ENCODE measurements at places on chromosomes 12 and 14.

DNA sequence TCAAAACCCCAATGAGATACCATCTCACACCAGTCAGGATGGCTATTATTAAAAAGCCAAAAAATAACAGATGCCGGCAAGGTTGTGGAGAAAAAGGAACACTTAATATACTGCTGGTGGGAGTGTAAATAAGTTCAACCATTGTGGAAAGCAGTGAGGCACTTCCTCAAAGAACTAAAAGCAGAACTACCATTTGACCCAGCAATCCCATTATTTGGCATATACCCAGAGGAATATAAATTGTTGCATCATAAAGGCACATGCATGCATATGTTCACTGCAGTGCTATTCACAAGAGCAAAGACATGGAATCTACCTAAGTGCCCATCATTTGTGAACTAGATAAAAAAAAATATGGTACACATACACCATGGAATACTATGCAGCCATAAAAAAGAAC lies 59.9 kb downstream of the MGST1 start:
- DNase-seq, result no peak

DNA sequence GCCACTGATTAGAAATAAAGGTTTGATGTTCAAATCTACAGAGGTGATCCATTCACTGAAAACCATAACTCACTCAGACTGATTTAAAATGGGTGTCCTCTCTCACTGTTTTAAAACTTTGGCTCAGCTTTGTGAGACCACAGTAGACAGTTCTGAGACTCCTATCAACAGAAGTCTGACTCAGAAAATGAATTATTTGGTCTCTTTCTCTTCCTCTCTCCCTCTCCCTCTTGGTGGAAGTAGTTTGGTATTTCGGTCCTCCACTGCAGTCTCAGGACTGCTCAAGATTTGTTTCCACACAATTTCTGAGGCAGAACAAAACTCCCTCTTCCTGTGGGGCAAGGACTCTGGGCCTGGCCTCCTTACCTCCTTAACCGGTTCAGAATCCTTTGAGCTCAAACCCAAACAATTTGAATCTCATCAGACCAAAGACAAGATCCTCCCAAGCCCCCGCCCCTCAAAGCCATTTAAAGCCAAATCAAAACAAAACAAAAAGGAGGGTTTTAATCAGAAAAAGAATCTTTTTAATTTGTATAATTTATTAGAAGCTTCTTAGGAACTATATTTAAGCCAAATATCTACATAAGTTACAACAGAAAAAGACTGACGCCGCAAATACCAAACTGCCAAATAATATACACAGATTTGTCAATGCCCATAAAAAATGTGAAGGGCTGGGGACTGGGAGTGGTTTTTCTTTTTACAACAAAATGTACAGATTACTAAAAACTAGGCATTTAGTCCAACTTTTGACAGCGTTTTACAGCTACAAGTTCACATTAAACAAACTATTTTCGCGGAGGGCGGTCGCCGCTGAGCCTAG lies 3.9 kb downstream of the NKX2-1 start:
- no peak for DNase-seq

GRCh38 chr12:48954841-48955501 lies 2.3 kb downstream of the ARF3 start:
- DNase-seq, result no peak

DNA sequence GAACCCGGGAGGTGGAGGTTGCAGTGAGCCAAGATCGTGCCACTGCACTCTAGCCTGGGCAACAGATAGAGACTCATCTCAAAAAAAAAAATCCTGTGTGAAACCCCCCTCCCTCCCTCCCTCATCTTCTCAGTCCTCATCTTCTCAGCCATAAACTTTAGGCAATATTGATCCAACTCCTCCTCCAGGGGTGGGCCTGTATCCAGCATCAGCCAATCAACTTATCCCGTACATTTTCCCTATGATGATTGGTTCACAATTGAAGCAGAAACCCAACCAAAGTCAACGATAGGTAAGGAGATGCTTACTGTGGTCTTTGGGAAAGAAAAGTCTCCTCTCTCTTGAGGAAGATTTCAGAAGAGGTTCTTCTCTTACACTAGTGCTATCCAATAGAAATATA lies 33.5 kb upstream of the CIT start:
- no peak for DNase-seq

- DNase-seq, result no peak
Observed at GRCh38 chr14:28777471-28778137, 11.0 kb downstream of the FOXG1 start.

- DNase-seq, result no peak
Observed at GRCh38 chr12:524167-524951, 64.6 kb downstream of the B4GALNT3 start.

DNA sequence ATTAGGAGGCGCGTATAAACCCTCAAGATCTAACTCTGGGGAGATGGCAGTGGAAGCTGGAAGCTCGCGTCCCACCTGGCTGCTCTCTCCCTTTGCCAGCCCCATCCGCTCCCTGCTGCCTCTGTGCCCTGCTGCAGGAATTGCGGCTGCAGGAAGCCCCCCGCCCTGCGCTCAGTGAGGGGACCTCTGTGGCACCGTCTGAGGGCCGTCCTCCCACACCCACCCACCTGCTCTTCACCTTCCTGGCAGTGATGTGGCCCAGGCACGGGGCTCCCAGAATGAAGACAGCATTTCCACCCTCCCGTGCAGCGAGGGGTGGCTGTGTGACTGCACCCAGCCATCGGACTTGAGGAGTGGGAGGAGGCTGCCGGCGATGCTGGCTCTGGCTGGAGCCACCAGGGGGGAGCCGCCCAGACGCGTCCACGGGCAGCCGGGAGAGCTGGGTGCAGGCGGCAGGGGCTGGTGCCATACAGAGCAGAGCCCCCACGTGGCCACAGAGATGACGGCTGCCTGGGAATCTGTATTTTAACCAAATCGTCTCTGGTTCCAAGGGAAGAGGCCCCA lies 28.3 kb upstream of the GALNT9 start:
- no peak for DNase-seq

DNA sequence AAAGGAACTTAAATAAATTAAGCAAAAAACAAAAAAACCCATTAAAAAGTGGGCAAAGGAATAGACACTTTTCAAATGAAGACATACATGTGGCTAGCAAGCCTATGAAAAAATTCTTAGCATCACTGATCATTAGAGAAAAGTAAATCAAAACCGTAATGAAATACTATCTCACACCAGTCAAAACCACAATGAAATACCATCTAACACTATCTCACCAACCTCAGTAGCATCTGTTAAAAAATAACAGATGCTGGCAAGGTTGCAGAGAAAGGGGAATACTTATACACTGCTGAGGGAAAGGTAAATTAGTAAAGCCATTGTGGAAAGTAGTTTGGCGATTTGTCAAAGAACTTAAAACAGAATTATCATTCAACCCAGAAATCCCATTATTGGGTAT lies 381.1 kb downstream of the FLRT2 start:
- no peak for DNase-seq

- no peak for DNase-seq
Observed at GRCh38 chr14:51478175-51478621, 173.5 kb upstream of the FRMD6 start.

- DNase-seq, result no peak
Observed at GRCh38 chr14:29062976-29063375, 296.4 kb downstream of the FOXG1 start.

DNA sequence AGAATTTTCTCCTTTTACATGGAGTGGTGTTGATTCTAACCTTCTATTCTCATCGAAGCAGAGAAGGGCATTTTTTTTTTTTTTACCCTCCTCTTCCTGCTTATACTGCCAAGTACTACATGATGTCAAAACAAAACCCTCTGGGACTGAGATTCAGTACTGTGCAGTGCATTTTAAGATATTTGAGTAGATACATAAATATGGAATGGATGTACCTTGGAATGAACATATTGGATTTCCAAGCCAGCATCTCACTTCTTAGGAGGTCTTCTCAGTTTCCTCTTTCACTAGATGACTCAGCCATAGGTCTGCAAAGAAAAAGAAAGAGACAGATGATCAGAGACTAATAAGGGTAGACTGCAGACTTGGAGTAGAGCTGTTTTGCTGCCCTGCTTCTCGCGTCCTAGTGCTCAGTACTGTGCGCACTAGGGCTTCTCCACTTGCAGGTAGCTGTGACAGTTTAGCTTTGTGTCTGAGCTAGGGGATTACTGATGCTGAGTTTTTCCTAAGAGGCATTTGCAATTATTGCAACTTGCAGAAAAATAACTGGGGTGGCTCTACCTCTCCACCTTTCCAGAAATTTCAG lies 20.4 kb downstream of the TPH2 start:
- no peak for DNase-seq

DNA sequence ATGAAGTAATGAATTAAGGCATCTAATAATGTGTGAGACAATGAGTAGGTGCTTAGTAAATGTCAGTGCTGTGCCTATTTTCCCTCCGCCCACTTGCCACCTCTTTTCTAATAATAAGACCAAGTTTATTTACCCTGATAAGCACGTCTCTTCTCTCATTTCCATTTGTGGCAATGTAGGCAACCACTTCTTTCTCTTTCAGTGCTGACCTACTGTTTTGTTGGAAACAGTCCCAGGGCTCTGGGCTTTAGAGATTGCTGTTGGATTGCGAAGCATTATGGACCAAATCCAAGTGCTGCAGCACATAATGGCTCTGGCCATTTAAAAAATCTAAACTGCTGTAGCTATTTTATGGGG lies 141.3 kb upstream of the PLEKHG7 start:
- DNase-seq, result no peak

GRCh38 chr14:50049703-50050570 lies 66.4 kb downstream of the VCPKMT start:
- DNase-seq, result no peak

DNA sequence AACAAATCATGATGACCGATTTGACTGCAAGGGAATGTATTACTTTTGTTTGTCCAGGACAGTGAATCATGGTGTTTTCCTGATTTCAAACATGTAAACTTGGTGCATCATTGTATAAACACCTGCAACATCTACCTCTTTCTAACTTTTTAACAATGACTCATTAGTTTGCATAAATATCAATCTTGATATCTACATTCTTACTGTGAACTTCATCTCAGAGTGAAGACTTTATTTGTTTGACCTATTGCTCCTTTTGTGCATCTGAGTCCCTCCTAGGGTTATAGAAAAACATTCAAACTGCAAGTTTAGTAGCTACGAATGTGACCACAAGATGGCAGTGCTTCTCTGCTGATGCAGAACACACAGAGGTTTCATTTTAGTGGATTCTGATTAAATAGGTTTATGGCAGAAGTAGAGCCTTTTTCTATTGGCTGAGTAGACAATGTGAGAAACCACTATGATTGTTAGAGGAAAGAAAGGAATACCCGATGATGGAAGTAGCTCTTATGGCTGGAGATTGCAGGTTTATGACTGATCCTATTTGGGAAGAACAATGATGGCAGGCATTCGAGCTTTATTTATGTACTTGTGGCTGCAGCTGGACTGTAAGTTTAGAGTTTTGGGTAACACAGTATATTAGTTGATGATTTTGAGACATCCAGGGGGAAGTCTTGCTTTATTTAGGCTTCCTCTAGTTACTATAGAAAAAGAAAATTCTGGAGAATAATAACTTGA lies 244.2 kb upstream of the OR4E1 start:
- DNase-seq, result peak; percentile 47

DNA sequence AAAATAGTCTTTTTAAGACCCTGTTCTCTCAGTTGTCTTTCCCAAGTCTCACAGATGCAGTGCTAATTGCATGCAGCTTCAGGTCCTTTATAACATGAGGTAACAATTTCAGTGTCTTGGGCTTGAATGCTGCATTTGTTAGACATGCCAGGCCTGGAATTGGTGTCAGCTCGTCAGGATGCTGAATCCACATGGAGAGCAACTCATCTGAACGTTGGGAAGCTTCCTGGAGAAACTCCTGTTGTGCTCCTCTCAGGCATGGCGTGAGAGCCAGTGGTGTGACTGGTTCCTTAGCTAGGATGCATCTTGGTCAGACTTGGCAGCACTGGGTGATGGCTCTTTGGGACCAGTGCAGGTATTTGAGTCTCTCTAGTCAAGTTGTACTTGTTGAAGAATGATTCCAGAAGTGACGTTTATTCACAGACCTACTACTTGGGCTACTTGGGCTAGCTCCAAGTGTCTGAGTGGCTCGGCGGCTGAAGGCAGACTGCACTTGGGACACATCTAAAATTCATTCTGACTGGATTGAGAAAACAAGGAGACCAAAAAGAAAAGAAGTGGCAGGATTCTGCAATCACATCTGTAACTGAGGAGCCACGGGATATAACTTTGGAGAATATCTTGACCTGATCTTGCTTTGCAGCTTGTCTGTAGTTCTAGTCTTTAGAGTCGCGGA lies 134.8 kb upstream of the ARHGAP5 start:
- no peak for DNase-seq

GRCh38 chr12:85617307-85618091 lies 218.7 kb downstream of the RASSF9 start:
- no peak for DNase-seq

DNA sequence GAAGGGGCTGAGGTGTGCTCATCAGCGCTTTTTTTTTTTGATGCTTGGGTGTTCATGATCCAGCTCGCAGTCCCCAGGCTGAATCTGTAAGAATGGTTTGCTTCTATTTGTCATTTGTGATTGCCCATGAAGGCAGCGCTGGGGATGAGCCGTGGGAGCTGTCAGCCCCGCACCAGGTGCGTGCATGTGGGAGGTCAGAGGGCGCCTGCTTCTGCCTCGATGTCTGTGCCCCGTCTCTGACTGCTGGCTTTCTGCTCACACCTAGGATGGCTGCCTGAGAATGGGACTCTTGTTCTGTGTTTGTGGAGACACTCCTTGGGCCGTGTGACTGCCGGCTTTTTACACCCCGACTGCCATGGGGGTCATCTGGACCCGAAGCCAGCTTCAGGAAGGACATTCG lies 141.2 kb upstream of the RTL1 start:
- no peak for DNase-seq

DNA sequence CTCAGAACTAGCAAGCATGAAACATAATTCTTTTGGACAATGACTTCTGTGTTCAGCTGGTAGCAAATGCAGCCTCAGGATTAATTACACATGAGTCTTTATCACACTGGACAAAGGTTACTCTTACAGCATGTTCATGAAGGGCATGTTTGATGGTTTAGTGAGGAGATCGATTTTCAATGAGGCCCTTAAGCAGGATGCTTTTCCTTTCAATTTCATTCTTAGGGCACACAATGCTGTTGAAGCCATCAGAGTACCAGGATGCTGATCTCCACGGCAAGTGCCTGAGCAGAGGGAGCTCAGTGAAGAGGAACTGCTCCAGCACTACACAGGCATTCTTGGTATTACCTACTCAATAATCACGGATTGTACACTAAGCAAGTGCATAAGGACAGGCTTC lies 542.0 kb downstream of the SNAPC1 start:
- no peak for DNase-seq

DNA sequence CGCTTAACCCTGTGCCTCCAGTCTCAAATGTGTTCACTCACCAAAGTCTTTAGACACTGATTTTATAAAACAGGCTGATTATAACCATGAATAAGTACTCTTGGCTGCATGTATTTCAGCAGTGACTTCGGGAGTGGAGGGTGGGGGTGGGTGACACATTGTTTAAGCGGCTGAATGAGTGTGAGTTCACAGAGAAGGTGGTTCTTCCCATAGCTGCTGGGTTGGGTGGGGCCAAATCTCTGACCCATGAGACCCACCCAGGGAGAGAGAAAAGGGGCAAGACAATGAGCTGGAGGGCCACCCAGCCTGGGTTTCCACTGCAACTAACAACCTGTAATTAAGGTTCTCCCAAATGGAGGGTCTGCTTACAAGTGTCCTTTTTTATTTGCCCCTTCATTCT lies 96.4 kb downstream of the SYNE3 start:
- no peak for DNase-seq
